Motor neuron (in vitro differentiated cells): ENCODE measurements at places on chromosomes 1 and 21. TPM values are rescaled to one million over a fixed set of nuclear protein-coding genes. Genes with fewer than 3 reads are reported as not detected.

TMCO1 gene
- 62.5 and 70.2 TPM in 2 replicates for total RNA-seq

DNA sequence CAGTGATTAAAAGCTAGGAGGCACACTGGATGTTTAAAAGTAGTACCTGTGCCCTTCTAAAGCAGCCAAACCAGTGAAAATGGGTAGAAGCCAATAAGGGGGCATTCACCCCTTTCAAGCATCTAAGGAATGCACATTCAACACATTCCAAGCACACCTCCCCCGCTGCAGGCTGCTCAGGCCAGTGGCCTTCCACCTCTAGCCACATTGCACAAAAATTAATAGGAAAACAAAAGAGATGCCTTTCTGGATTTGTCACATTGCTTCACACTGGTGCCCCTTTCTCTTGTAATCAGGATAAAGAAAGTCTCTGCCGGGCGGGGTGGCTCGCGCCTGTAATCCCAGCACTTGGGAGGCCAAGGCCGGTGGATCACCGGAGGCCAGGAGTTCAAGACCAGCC, 834.0 kb downstream of the USP25 start:
- no peak for ATAC-seq

DNA sequence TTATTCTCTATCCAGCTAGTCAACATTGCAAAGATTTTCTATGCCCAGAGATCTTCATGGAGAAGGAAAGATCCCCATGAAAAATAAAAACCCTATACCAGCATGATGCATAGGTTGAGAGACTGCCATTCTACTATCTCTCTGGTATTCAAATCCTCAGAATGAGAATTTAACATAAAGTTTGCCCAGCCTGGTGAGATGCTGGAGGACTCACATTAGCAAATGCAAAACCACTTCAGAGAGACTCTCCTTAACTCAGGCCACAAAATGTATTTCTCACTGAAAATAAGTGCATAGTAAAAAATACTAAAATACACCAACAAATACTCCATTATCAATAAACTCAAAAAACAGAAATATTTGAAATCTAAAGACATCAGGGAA, 430.0 kb upstream of the RUNX1 start:
- ATAC-seq = no peak

GRCh38 chr21:32914424-32915039, 111.2 kb upstream of the OLIG2 start:
- no peak for ATAC-seq

DNA sequence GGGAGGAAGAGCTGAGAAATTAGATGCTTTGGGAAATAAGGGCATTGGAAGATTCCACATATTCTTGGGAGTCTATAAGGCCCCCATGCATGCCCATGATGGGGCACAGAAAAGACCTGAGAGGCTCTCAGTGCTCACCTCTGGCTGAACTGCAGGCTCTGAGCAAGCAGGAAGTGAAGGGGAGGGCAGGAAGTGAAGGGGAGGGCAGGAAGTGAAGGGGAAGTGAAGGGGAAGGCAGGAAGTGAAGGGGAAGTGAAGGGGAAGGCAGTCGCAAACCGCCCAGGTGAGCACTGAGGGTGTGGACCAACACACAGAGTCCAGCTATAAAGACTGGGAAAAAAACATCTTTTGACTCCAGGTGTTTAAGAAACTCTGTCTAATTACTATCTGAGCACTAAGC, 3.5 kb downstream of the KRTAP10-9 start:
- no peak for ATAC-seq

- no peak for ATAC-seq
Measured at GRCh38 chr1:70902211-70902610, 145.4 kb downstream of the PTGER3 start.

DNA sequence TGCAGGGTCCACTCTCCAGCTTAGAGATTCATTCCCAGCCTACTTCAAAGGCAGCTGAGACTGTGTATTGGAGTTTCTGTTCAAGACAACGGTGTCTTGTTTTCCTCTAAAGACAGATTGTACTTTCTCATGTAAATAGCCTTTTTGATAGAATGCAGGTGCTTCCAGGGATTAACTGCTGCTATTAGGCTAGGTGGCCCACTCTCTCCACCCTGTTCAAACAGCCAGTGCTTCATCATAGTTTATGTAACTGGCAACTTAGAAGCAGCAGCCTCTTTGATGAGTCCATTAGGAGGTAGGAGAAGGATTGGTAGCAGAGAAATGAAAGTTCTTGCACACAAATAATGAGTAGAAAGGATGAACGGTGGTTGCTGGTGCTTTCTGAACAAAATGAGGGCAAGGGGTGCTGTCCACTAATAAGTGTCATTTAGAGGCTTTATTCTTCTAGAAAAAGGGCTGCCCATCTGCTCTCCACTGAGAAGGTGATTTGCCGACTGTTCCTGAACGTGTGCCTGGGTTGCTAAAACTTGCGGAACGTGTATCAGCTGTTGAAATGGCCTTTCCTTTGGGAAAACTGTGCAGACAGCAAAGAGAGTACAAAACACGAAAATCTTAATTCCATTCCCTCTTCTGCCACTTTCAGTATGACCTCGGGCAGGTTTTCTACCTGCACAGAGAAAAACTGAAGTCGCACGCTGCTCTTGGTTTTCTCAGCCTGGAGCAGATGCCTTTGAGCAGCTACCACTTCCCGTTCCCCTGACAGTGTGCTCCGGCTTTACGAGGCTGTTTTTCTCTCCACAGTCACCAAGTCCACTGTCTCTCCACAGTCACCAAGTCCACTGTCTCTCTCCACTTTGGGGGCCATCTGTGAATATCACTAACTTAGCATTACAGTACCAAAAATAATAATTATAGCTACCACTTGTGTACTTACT, 228.9 kb downstream of the KIF26B start:
- ATAC-seq = no peak
